Astrocyte of the spinal cord (primary cell): ENCODE measurements at places on chromosomes 6 and 20.

GRCh38 chr6:167811442-167812087 lies 15.1 kb upstream of the AFDN start:
- no peak for DNase-seq

DNA sequence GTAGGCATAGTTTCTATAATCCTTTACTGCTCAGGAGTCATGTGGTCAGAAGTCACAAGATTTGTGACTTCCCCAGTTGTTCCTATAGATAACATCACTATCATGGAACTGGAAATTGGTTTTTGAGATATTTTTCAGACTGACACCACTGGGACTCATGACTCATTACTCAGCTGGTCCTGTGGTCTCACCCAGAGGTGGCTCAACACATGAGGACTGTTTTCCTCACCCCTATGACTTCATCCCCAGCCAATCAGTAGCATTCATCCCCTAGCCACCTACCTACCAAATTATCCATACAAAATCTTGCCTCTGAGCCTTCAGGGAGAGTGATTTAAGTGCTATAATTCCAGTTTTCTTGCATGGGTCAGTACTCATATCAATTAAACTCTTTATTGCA lies 1217.7 kb downstream of the EPHA7 start:
- peak; percentile 1 for DNase-seq

GRCh38 chr20:51500311-51500710 lies 42.2 kb downstream of the NFATC2 start:
- DNase-seq = no peak

- DNase-seq = no peak
Observed at GRCh38 chr6:21996425-21997118, 300.3 kb downstream of the PRL start.

DNA sequence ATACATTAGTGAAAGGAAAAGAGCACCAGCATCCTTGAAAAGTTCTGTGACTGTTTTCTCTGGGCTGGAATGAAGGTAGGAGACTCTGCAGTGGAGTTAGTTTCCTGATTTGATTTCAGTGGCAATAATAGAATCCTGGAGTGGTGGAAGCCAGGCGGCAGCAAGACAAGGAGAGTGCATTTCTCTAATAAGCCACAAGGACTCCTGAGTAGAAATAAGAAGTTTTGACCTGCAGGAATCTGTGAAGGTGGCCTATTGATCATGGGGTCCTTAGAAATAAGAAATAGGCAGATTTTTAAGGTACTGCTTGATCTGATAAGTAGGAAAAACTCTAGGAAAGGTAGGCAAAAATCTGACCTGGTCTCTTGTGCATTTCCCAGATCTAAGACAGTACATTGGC lies 68.4 kb upstream of the ELOVL5 start:
- no peak for DNase-seq

GRCh38 chr6:130730600-130730999 lies 96.6 kb upstream of the SMLR1 start:
- no peak for DNase-seq

- DNase-seq = peak; percentile 50
Observed at GRCh38 chr6:111871725-111872400, 1.4 kb downstream of the FYN start.

GRCh38 chr20:48404598-48404997 lies 423.2 kb downstream of the PREX1 start:
- no peak for DNase-seq

GRCh38 chr20:1287787-1288569 lies 21.9 kb downstream of the SNPH start:
- DNase-seq = no peak

DNA sequence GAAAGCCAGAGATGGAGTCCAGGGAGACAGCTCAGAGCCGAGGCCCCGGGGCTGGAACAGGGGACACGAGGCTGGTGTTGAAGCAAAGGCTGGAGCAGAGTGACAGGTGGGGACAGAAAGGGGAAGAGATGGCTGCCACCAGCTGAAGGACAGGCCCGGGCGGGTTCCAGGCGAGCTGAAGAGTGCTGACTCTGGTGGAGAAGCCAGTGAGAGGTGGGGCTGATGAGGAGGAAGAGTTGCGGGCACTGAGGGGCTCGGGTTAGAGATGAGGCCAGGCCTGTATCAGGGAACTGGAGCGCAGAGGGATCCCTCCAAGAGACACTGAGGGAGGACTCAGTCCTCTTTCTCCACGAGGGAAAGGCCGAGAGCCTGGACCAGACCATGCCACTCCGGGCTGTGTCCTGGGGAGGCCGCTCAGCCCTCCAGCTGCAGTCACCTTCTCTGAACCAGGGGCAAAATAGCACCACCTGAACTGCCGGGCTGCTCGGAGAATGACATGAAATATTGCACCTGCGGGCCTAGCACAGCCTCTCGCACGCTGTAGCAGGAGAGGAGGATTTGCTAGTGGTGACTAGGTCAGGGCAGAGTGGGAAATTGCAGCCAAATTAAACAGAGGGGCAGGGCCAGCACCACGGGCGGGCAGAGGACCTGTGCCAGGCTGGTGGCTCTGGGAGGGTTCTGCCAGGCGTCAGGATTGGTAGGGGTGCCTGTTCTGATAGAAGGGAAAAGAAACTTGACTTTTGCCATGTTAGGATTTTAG lies 175.9 kb downstream of the ZDHHC14 start:
- no peak for DNase-seq

DNA sequence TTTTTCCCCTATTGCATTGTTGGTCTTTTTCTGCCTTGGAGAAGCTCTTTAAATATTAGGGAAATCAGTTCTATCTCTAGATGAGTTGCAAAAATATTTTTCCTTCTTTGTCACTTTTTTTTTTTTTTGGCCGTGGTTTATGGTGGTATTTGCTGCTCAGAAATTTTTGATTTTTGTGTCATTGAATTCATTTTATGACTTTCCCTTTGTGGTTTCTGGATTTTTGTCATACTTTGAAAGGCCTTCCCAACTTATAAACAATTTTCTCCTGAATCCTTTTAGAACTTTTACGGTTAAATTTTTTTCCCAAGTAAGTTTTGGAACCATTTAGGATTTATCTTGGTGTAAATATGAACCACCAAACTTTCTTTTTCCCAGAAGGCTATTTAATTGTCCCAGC lies 145.6 kb downstream of the GJA10 start:
- DNase-seq = peak; percentile 12

GRCh38 chr6:101937108-101937507 lies 543.6 kb downstream of the GRIK2 start:
- DNase-seq = no peak

GRCh38 chr6:145929037-145929633 lies 35.0 kb downstream of the SHPRH start:
- peak; percentile 67 for DNase-seq

DNA sequence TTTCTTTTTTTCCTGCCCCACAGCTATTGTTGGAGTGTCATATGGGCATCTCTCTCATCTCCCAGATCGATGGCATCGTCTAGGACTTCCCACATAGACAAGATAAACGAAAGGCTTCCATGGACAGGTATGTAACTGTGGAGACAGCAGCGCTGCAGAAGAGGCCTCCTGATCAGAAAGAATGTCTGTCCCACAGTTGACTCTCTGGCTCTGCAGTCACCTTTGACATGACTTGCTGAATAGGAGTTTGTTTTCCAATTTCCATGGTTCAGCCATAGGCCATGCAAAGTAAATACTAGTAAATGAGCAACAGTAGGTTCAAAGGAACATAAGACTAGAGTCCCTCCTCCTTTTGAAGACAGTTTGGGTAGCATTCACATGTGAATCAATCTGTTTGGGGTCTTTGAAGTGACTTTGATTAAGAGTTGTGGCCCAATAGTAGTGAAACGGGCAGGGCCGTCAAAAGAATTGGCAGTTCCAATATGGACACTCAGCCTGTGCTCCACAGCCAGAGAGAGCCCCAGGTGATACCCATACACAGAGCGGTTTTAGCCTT lies 134.7 kb upstream of the IFNGR1 start:
- no peak for DNase-seq

- no peak for DNase-seq
Observed at GRCh38 chr20:63484651-63485403, 12.4 kb upstream of the KCNQ2 start.

DNA sequence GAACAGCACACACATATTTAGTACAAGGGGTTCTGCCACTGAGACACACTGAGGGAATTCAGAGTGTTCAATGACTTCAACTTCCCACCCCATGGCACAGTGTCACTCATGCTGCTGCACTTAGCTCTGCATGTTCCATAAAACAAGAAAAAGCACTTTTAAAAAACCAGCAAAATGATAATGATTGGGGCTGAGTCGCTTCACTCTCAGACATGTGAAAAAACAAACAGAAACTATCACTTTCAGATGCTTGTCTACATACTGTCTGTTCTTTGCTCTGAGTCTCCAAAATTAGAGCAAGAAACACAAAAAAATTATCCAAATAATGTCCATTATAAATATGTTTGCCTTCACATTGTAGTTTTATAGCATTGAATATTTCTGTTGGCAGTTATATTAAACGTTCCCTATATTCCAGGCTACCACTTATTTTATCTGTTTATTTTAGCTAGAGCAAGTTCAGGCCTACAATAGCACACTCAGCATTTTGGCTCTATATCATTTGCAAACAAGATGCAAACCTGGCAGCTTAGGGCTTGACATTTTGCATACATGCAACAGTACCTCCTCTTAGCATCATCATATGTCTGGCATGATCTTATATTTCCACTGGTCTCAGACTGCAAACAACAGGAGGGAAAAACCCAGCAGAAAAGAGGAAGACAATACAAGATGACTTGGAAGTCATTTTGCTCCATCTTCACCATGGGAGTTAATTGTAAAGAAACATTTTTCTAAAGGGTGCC lies 398.8 kb downstream of the HACE1 start:
- no peak for DNase-seq

GRCh38 chr6:136334465-136334846 lies 44.8 kb upstream of the BCLAF1 start:
- no peak for DNase-seq

- no peak for DNase-seq
Observed at GRCh38 chr6:39901670-39902069, 32.6 kb downstream of the MOCS1 start.

GRCh38 chr6:117072134-117072533 lies 193.2 kb upstream of the VGLL2 start:
- no peak for DNase-seq

DNA sequence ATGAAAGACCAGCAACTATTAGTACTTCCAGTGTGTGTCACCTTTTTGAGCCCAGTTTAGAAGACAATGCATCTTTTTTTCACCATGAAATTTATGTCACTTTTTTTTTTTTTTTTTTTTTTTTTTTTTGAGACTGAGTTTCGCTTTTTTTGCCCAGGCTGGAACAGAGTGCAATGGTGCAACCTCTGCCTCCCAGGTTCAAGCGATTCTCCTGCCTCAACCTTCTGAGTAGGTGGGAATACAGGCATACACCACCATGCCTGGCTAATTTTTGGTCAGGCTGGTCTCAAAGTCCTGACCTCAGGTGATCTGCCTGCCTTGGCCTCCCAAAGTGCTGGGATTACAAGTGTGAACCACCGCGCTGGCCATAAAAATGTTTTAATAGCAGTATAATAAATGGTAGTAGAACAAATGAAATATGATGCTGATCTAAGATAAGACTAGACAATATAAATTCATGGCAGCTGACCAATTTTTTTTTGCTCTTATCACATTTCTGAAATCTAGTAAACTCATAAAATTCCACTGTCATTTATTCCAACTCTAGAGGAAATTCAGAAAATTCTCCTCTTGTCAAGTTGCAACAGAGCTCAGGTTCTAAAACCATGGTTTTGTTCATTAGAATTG lies 21.3 kb downstream of the NHSL1 start:
- DNase-seq = no peak

- DNase-seq = no peak
Observed at GRCh38 chr6:169904051-169904922, 152.9 kb downstream of the ERMARD start.

- no peak for DNase-seq
Observed at GRCh38 chr20:1891263-1892118, 3.7 kb upstream of the SIRPA start.

GRCh38 chr20:24878657-24879056 lies 70.4 kb upstream of the CST7 start:
- DNase-seq = no peak

GRCh38 chr6:54491431-54491830 lies 183.2 kb downstream of the TINAG start:
- no peak for DNase-seq

DNA sequence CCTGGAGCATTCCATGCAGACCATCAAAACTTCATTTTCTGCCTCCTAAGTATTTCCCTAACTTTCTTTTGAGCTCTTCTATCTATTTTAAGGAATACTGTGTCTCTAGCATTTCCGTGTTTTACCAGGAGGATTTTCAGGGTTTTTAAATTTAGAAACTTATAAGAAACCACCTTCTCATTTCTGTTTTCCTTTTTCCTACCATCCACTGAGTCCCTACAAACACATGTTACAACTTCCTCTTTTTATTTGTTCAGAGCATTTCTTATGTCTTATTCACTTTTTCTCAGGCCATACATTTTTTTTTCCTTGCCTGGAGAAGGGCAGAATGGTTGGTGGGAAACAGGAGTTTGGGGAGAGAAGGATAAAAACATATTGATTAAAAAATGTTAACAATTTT lies 130.0 kb upstream of the BMP5 start:
- no peak for DNase-seq

GRCh38 chr6:160996131-160996601 lies 4.6 kb downstream of the MAP3K4 start:
- no peak for DNase-seq

GRCh38 chr6:135627092-135627715 lies 129.7 kb upstream of the AHI1 start:
- DNase-seq = no peak

DNA sequence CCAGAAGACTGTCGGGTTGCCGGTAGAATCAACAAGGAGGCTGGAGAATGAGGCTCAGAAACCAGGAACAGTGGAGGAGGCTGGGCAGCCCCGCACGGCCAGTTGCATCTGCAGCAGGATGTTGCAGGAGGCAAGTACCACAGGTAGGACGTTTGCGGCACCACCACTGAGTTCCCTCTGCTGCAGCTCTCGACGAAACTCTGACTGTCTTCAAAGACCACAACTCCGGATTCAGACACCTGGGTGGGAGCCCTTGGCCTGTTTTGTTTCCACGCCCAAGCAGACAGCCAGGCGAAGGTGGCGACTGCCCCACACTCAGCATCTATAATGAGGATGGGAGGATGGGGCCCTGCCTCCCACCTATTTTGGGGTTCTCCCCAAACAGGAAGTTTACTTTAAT lies 218.2 kb downstream of the ZDHHC14 start:
- no peak for DNase-seq

DNA sequence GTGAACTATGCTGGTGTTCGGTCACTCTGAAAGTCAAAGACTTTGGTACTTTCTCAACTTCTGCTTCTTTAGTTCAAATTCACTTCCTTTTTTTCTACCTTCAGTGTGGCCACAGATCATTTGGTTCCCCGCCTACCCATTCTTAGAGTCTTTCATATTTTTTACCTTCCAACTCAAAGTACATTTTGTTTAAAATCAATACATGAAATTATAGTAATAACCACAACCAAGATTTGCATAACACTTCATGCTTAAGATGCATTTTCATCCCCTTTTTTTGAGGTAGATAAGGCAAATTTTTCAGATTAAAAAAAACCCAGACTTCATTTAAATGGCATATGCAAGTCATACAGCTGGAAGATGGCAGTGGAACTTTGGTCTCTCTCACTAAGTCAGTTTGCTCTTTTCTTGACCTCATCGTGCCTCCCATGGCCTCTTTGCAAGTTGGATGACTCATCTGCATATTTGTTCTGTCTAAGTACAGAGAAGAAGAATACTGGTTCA lies 11.9 kb upstream of the CNR1 start:
- DNase-seq = peak; percentile 41

GRCh38 chr6:2749969-2750600 lies 637 bp downstream of the MYLK4 start:
- DNase-seq = peak; percentile 63
